ENCODE measurements at places on chromosomes 13 and 19.

DNA sequence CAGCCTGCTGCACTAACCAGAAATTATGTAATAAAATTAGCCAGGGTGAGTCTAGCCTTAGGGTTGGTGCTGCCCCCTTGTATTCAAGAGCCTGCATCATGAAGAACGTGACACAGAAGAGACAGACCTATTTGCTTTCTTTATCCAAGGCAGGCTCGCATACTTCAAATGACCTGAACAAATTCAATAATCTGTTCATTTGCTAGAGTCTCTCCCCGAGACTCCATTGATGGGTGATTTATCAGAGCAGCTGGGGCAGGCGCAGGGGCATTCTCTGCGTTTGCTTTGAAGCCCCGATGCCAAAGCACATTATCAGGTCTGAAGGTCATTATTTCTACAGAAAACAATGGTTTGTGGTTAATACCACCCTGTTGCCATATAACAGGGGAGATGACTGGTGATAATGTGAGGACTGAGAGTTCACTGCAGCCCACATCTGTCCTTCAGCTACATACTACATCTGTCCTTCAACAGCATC lies 520.3 kb downstream of the DIAPH3 start:
- DNase-seq, result no peak

GRCh38 chr19:27652796-27653195 lies 1560.2 kb downstream of the UQCRFS1 start:
- no peak for DNase-seq

DNA sequence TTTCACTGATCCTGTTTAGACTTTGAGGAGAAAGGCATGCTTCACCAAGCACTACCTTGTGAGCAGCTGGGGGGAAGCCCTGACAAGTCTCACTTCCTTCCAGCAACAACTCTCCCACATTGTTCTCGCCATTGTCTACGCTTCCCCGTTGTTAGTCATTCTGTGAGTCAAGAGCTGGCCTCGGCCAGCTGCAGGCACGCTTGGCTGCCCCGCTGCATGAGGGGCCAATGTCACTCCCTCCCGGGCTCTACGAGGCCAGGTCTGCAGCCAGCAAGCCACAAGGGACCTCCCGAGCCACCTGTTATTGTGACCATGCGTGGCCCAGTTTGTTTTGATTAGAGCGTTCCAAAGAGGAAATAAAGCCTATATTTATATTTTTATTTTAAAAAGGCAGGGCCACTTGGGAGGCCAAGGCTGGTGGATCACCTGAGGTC lies 220.9 kb downstream of the FOXO1 start:
- DNase-seq, result no peak

DNA sequence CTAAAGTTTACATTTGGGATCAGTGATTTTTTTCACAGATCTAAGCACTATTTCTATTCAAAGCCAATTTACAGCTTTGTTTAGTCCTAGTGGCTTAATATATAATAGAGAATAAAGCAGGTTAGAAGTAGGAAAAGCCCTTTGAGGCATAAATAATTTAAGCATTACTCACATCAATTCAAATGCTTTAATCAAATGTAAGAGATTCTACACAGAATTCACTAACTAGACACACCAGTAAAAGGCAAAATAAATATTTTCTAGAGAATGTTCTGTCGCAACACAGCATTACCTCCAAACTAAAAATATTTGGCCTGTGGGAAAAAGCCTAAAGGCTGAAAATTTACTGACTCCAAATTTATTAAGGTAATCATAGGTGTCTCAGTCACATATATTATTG lies 31.3 kb downstream of the KCTD12 start:
- no peak for DNase-seq

GRCh38 chr13:100815476-100816046 lies 141.0 kb upstream of the TMTC4 start:
- DNase-seq, result no peak

DNA sequence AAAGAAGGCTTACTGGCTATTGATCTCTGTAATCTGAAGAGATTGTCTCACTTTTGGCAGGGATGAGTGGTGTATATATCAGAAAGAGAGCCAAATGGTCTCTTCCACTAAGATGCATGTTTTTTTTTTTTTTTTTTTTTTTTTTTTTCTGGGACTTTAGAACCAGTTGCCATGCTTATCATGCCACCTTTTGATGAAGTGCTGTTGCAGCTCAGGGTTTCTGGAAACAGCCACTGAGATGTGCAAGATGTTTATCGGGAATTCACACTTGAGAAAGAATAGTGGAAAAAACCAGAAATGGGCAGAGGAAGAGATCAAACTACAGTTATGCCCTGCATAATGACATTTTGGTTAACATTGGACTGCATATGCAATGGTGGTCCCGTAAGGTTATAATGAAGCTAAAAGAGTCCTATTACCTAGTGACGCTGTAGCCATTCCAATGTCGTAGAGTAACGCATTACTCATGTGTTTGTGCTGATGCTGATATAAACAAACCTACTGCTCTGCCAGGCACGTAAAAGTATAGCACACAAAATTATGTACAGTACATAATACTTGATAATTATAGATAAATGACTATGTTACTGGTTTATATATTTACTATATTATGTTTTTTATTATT lies 121.0 kb downstream of the KLF5 start:
- no peak for DNase-seq

DNA sequence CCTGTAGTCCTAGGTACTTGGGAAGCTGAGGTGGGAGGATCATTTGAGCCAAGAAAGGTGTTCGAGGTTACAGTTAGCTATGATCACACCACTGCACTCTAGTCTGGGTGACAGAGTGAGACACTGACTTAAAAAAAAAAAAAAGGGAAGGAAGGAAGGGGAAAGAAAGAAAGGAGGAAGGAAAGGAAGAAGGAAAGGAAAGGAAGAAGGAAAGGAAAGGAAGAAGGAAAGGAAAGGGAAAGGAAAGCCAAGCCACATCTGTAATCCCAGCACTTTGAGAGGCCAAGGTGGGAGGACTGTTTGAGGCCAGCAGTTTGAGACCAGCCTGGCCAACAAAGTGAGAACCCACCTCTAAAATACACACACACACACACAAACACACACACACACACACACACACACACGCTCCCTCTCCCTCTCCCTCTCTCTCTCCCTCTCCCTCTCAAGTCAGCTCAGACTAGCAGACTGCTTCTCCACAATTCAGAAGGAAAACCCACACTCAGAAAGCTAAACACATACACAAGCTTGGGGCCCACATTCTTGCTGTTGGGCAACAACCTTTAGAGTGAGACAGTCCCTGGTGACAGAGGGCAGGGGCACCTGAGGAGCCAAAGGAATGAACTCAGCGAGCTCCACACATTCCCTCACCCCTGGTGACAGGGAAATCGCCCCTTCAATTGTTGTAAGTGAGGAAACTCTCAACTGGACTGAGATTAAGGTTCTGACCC lies 2.7 kb downstream of the ZNF709 start:
- no peak for DNase-seq

DNA sequence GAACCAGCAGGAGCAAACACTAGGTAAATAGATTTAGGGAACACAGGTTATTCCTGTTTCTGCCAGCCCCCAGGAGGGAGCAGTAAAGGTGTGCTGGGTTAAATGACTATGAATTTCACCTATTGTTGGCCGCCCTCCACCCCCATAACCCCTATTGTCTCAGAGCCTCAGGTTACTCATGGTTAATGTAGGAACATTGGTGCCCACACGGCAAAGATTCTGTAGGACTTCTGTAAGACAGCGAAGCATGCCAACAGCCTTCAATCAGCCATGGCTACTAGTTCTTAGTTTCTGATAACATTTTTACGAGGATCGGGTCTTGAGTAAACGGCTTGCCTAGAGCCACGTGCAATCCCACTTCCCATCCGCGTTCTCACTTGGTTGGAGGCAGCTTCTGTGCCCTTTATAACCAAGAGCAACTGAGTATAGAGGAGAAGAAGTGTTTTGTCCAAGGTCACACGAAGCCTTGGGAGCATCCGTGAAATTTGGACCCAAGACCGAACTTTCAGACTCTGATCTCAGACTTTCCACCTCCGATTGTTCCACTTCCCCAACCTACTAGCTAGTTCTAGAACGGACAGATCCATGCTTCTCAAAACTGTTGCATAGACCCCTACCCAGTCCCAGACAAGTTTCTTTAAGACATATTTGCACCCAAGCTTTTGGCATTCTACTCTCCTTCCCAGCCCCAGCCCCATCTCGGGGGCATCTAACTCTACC lies 5.1 kb upstream of the CACNG8 start:
- no peak for DNase-seq

GRCh38 chr19:54373781-54374631 lies 9.3 kb upstream of the LAIR1 start:
- DNase-seq, result no peak

- DNase-seq, result no peak
Measured at GRCh38 chr13:109357751-109358471, 428.5 kb downstream of the IRS2 start.

GRCh38 chr13:33147832-33148231 lies 131.6 kb downstream of the KL start:
- no peak for DNase-seq

- no peak for DNase-seq
Measured at GRCh38 chr13:44818428-44818827, 170.8 kb downstream of the NUFIP1 start.

GRCh38 chr13:113288880-113289279 lies 8.2 kb upstream of the LAMP1 start:
- DNase-seq, result no peak

GRCh38 chr13:108263621-108264355 lies 5.7 kb upstream of the TNFSF13B start:
- no peak for DNase-seq

- no peak for DNase-seq
Measured at GRCh38 chr13:102900193-102900608, 54.4 kb downstream of the ERCC5 start.

GRCh38 chr13:42722883-42723539 lies 58.4 kb upstream of the FAM216B start:
- DNase-seq, result no peak

DNA sequence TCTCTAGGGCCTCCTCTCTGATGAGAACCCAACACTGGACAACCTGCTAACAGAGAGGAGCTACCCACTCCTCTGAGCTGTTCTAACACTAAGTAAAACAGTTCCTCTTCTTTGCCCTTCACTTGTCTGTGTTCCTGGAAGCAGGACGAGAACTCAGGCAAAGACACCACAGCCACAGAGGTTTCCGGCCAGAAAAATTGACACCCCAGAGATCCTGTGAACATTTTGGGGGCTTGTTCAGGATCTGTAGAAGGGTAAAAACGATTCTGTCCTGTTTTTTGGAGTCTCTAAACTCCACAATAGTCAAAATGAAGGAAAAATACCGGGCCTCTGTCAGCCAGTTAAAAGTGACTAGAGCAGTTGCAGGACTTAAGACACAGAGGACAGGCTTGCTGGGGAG lies 165.9 kb downstream of the B3GLCT start:
- DNase-seq, result no peak

- no peak for DNase-seq
Measured at GRCh38 chr13:40429706-40430545, 236.5 kb downstream of the FOXO1 start.

- DNase-seq, result no peak
Measured at GRCh38 chr13:75220861-75221260, 261.1 kb downstream of the TBC1D4 start.

DNA sequence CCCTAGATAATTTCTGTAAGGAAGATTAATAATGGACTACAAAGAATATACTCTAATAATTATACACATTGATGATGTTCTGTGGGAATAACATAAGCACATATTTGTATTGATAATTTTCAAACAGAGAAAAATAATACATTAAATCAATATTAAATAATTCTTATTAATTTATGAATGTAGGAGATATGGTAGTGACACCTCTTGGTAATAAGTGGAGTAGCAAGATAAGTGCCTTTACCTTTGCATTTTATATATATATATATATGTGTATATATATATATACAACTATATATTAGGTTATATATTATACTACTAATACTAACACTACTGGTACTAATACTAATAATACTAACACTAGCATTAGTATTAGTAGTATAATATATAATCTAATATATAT lies 905.8 kb downstream of the SLITRK1 start:
- DNase-seq, result no peak

DNA sequence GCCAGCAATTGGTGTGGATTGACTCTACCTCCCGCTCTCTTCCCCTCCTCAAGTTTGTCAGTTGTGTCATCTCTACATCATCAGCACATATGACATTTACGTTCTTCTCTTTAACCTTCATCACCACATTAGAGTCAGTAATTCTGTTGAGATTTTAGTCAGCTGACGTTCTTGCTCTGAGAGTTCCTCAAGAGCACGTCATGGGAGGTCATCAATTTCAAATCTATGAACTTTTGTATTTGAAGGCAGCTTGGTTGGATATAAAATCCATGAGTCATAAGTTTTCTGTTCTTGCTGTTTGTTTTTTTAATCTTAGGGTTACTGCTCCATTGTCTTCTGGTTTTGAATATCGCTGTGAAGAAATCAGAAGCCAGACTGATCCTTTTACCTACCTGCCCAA lies 21.8 kb upstream of the ARGLU1 start:
- no peak for DNase-seq

- DNase-seq, result no peak
Measured at GRCh38 chr19:3188627-3189596, 3.2 kb downstream of the NCLN start.

Measured in nucleus accumbens (tissue), 56 donors.